ENCODE measurements at places on chromosomes 16 and 17.
A peak's percentile ranks its signal among the peaks of the same experiment; 100 is the strongest.

GRCh38 chr16:21952793-21953540 lies at the start of gene UQCRC2:
Gene UQCRC2, plus strand, starts transcription at chr16:21953361. Its CDS starts 63 bp downstream, at chr16:21953424.
- DNase-seq: peak; percentile 96

DNA sequence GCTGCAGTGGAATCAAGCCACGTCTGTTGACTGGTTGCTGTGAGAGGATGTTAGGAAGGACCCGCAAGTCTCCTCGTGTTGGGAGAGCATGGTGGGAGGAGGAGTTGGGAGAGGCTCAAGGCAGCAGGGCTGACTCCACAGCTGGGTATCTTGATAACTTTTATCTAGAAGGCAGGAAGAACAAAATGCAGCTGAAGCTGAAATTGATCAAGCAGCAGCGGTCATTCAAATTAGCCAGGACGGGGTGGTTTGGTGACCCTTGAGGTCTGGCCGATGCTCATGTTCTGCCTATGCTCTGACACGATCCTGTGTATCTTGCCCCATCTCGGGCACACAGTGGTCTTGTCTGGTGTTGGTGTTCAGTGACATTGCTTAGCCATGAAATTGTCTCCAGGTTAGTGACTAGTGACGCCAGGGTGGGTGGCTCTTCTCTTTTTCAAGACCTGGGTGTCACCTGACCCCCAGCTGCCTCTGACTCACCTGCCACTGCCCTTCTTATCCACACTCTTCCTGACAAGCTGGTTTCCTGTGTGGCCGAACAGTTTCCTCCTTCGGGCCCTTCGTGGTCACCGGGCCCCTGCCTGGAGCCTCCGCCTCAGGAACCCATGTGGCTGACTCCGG lies 19.1 kb downstream of the NPTX1 start:
- no peak for DNase-seq

DNA sequence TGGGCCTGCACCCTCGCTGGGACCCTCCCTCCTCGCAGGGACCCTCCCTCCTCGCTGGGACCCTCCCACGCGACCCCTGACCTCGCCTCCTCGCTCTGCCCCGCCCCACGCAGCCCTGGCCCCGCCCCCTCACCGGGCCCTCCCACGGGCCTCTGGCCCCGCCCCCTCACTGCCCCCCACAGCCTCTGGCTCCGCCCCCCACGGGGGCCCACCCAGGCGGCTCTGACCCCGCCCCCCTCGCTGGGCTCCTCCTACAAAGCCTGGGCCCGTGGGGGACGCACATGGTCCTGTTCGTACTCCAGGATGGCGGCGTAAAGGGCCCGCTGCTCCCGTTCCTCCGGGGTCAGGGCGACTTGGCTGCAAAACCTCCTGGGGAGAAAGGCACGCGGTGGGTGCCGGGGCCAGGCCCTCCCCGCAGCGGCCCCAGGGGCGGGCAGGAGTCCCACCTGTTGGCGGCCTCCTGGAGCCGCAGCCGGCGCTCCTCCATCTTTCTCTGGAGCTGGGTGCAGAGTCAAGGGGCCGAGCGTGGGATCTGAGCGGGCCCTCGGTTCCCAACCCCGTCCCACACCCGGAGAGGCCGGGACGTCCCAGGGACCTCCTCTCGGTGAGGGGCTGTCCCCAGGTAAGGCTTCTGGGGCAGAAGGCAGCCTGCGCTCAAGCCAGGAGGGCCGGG lies 9.0 kb downstream of the VPS9D1 start:
- peak; percentile 90 for DNase-seq

DNA sequence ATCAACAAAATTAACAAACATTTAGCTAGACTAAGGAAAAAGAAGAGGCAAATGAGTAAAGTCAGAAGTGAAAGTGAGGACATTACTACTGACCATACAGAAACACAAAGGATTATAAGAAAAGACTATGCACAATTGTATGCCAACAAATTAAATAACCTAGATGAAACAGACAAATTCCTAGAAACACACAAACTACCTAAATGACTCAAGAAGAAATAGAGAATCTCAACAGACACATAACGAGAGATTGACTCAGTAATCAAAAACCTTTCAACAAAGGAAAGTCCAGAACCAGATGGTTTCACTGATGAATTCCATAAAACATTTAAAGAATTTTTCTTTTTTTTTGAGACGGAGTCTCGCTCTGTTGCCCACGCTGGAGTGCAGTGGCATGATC lies 35.7 kb upstream of the MYLK3 start:
- no peak for DNase-seq

GRCh38 chr17:49514071-49514721 lies 19.1 kb downstream of the NGFR start:
- DNase-seq: peak; percentile 57

DNA sequence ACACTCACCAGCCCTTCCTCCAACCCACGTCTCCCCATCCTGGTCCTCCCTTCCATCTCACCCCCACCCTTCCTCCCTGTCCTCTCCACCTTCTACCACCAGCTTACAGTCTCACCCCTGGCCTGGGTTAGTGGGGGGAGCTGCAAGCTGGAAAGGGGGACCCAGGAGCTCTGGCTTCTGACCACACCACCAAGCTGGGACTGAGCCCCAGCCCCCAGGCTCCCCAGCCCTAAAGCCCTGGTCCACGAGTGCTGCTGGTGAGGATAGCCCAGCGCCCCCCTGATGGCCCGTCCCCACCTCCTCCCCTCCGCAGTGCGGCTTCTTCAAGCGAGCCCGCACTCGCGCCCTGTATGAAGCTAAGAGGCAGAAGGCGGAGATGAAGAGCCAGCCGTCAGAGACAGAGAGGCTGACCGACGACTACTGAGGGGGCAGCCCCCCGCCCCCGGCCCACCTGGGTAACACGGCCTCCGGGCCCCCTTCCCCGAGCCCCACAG lies 7.2 kb upstream of the PDK2 start:
- no peak for DNase-seq

DNA sequence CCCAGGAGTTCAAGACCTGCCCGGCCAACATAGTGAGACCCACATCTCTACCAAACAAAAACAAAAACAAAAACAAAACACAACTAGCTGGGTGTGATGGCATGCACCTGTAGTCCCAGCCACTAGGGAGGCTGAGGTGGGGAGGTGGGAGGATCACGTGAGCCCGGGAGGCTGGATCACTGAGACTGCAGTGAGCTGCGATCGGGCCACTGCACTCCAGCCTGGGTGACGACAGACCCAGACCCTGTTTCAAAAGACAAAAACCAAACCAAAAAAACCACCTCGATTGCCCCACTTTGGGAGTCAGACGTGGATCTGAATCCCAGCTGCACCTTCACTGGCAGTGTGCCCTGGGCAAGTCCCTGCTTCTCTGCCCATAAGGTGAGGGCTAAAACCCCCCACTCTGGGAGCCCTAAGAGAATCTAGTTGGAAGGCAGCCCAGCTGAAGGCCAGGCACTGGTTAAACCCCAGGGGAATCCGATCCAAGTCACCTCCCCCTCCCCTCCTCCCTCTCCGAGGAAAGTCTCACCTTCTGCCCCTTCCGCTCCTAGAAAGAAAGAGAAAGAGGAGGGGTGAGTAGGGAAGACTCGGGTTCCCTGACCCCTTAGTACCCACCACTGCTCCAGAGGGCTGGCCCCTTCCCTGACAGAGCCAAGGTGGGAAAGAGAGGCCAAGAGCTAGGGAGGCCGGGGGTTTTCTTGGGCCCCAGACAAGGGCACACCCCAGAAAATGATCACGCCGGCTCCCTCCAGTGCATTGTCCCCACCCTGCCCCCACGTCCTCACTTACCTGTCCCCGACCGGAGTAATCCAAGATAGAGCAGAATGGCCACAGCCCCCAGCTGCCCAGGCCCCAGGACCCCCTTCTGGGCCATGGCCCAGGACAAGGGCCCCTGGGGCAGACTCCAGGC lies 647 bp downstream of the PRSS8 start:
- DNase-seq: no peak

- DNase-seq: no peak
Measured at GRCh38 chr17:72031219-72031884, 89.5 kb upstream of the SOX9 start.

- no peak for DNase-seq
Measured at GRCh38 chr17:55432358-55433028, 10.9 kb upstream of the MMD start.

DNA sequence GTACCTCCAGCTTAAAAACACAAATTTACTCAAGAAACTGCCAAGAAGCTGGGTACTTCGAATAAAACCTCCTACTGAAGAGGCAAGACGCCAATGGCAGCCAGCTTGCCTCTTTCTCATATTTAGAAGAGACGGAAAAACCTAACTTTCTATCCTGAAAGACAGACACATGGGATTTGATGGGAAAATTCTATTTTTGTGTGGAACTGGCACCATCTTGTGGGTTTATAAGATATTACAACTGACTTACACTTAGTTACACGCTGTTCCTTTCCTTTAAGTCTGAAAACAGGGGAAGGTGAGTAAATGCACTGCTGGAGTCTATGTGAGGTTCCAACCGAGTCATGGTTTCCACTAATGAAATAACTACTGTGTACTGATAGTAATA lies 10.3 kb downstream of the ZNF18 start:
- peak; percentile 62 for DNase-seq

DNA sequence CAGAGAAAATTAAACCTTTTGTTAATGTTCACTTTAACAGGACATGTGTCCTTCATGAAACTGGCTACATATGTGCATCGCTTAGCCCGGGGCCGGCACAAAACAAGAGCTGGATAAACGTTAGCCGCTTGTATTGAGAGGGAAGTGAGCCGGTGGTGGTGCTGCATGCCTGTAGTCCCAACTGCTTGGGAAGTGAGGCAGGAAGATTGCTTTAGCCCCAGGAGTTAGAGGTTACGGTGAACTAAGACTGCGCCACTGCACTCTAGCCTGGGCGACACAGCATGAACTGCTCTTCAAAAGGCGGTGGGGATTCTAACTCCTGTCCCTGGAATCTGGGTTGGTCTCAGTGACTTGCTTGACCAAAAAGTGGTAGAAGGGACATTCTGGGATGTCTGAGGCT lies 15.0 kb upstream of the SPHK1 start:
- DNase-seq: no peak

- DNase-seq: no peak
Measured at GRCh38 chr17:61230972-61231820, 168.4 kb upstream of the TBX2 start.

DNA sequence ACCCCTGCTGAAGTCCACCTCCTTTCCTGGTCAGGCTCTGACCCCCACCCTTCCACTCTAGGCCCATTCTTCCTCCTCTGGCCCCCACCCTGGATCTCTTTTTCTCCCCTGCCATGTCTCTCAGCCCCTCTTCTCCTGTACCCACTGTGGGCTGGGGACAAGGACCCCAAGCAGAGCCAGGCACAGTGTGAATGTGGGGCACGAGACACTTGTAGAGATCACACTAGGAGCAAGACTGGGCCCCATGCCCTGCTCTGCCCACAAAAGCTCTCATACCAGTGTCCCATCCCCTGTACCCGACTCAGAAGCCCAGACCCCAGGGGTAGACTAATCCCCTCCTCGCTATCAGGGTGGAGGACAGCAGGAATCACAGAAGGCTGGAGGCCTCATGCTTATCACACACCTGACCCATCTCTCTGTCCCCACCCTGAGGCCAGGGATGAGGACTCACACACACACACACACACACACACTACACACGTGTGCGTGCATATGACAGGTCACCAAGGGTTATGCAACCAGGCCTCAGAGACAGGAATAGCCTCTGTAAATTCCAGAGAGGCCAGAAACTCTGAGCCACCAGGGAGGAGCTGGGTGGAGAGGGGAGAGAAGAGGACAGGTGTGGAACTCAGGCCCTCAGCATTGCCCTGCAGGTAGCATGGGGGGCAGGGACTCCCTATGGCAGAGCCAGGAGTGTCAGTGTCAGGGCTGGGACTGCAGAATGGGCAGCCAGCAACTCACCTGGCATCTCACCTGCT lies 21.1 kb downstream of the ARHGAP27 start:
- no peak for DNase-seq

- no peak for DNase-seq
Measured at GRCh38 chr16:48420437-48420836, 35.2 kb upstream of the SIAH1 start.

DNA sequence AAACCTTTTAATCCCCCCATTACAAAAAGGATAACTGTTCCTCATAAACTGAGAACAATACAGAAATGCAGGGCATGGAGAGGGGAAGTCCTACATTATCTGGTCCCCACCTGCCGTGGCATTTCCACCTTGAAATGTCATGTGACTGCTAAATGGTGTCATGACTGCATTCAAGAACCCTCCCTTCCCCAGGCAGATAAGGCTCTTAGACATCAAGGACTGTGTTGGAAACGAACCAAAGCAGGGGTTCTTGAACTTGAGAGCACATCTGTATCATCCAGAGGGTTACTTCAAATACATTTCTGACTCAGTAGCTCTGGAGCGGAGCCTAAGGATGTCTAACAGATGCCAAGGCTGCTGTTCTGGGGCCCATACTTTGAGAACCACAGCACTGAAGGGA lies 18.4 kb downstream of the CMTM3 start:
- no peak for DNase-seq

DNA sequence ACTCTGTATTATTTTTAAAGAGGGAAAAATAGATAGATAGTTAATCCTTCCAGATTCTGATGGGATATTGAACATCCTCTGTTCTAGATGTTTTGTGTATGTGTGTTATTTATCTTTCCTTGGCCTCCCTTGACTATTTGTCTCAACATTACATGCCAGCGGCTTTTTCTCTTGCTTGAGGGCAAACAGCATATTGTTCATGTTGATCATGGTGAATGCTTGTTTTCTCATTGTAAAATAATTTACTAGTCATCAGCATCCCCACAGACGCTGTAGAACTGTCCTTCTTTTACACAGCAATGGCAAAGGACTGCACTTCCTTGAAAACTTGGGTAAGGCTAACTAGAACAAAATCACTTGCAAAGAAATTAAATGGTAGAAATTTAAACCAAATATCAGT lies 1376.4 kb upstream of the GOT2 start:
- no peak for DNase-seq

GRCh38 chr17:19376811-19377210 lies 1.5 kb upstream of the MAPK7 start:
- DNase-seq: no peak

GRCh38 chr17:60664022-60664421 lies 13.6 kb upstream of the BCAS3 start:
- DNase-seq: peak; percentile 62

- peak; percentile 80 for DNase-seq
Measured at GRCh38 chr17:78716814-78717393, 65.2 kb downstream of the CYTH1 start.

GRCh38 chr17:48155889-48156611 lies 48.5 kb downstream of the SNX11 start:
- DNase-seq: no peak

DNA sequence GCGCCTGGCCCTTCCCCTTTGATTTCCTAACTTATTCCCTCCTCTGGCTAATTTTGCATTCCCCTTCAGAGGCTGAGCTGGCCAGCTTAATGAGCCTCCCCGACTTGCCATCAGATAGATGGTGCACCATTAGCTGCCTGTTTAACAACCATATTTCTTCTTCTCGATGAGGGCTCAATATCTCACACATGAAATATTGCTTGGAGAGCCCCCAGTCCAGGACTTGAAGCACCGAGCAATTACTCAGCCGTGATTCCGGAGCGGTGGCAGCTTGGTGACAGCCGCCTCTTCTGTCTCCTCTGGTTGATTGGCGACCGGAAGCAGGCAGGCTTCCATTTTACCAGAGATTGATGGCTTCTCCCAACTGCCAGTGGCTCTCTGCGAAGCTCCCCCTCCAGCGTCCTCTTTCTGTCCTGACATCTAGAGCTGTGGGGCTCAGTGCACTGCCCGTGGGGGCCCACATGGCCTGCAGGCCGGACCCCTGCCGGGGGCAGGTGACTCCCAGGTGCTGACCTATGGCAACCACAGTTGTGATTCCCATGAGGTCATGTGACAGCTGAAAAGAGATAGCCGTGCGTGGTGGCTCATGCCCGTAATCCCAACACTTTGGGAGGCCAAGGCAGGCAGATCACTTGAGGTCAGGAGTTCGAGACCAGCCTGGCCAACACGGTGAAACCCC lies 133.7 kb upstream of the SEC14L1 start:
- DNase-seq: no peak
